ENCODE measurements at places on chromosomes 11 and 22.

GRCh38 chr11:76659672-76660532, 10.6 kb downstream of the LRRC32 start:
- no peak for DNase-seq

DNA sequence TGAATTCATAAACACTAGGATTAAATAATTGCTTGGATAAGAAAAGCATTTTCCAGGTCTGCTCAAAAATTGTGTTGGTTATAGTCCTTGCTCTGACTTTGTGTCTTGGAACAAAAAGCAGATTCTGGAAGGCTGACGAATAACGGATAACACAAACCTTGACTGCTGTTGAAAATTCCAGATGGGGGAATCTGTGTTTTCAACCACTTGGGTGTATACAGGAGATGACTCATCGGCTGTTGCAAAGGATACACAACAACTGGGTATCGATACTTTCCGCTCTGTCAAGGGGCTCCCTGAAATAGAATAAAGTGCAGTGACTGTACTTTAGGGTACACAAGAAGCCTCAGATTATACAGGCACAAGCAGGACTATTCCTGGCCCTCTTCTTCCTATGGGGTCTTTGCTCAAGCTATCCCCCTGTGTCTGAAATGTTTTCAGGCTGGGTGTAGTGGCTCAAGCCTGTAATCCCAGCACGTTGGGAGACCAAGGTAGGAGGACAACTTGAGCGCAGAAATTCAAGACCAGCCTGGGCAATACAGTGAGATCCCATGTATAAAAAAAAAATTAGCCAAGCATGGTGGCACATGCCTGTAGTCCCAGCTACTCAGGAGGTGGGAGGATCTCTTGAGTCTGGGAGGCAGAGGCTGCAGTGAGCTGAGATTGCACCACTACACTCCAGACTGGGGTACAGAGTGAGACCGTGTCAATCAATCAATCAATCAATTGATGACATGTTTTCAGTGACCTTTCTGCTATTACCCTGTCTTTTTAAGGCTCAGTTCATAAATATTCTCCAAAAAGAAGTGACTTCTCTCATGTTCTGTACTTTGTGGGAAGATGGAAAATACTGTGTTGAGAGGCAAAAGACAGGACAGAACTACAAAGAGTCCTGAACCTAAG, 48.6 kb upstream of the UCP3 start:
- peak; percentile 44 for DNase-seq

- DNase-seq: no peak
These were observed 17.2 kb downstream of the OPCML start for GRCh38 chr11:133515107-133515506.

- no peak for DNase-seq
These were observed 30.6 kb downstream of the PISD start for GRCh38 chr22:31631436-31631835.

DNA sequence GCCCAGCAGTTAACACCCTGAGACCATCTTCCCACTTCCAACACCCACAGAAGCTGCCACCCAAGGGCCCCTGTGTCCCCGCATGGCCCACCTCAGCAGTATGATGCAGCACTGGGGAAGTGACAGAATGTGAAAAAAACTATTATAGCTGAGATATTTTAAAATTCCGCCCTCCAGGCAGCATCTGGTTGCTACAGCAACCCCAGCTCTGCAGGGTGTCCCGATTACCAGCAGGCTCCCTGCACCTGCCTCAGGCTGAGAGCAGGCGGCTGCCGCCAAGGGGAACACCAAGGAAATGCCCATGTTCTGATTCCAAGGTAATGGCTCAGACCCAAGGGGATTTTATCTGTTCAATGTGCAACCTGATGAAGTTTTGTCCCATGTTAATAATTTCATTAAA, 10.5 kb upstream of the TMEM121B start:
- DNase-seq: no peak

DNA sequence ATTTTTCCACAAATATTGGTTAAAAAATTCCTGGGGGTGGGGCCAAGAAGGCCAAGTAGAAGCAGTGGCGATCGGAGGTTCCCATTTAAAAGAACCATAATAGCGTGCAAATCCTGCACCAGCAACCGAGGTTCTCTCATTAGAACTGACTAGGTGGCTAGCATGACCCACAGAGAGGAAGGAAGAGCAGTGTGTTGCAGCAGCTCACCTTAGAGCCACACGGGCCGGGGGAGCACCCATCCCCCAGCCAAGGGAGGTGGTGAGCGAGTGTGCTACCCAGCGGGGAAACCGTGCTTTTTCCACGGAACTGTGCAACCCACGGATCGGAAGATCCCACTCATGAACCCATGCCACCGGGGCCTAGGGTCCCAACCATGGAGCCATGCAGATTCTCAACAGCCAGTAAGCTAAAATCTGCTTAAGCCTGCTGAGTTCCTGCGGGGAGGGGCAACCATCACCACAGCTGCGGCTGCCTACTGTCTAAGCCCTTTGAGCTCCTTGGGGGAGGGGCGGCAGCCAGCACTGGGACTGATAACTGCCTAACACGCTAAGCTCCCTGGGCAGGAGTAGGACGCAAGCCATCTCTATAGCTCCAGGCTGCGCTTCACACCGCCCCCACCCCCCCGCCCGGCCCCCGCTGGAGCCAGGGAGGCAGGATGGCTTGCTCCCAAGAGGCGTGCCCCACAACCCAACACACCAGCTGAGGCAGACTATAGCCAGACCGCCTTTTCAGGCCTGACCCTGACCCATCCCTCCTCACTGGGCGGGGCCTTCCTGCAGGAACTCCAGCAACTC, 21.0 kb upstream of the HTATIP2 start:
- no peak for DNase-seq

- no peak for DNase-seq
These were observed 26.3 kb downstream of the APLP2 start for GRCh38 chr11:130096042-130096441.

DNA sequence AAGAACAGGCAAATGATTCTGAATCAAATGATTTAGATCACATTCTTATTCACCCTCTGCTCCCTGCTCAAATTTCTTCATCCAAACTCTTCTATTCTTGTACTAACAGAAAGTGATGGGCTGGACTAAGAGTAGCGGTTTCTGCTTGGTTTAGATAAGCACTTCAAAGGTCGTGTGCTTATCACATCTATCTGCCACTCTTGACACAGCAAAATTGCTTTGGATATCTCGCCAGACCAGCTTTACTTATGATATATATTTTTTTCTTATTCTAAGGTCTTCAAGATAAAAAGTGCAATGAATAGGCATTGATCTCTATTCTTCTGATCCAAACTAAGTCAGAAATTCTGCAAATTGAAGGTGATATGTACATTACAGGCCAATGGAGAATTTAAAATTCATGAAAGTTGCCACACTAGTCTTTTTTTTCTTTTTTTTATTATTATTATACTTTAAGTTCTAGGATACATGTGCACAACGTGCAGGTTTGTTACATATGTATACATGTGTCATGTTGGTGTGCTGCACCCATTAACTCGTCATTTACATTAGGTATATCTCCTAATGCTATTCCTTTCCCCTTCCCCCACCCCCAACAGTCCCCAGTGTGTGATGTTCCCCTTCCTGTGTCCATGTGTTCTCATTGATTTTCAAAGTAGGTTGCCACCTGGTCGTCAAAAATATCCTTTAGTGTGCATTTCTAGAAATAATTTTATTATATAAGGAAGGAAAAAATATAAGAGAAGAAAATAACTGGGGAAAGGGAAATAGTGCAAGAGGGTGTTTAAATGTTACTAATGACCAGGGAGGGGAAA, 1941.0 kb upstream of the RAG2 start:
- no peak for DNase-seq

DNA sequence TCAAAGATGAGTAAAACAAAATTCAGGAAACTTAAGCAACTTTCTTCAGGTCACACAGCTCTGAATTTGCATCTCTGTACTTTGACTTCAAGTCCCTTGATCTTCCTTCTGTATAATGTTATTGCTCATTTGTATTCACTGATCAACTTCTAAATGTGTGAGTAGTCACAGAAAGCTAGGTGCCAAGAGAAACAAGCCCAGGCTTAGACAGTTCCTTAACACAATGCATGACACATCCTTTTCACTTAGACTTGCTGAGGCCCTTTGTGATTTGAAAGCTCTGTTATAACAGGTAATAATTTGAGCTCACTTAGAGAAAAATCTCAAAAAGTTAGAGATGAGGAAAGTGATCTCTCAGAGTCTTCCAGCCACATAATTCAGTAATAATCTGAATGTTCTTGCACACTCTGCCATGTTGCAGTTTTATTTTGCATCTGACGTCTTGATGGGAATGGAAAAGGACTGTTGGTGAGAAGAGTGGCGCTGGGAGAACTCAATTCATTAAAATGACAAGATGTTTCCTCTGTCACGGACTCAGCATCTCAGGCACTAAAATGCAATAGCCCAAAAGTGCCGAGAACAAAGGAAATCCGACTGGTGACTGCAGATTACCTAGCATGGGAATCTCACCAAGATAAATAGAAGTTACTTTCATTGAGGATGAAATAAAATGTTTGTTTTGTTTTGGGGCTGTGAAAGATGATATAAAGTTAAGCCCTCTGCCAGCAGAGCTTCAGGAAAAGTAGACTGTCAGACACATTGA, 665.3 kb downstream of the OPCML start:
- DNase-seq: peak; percentile 32

DNA sequence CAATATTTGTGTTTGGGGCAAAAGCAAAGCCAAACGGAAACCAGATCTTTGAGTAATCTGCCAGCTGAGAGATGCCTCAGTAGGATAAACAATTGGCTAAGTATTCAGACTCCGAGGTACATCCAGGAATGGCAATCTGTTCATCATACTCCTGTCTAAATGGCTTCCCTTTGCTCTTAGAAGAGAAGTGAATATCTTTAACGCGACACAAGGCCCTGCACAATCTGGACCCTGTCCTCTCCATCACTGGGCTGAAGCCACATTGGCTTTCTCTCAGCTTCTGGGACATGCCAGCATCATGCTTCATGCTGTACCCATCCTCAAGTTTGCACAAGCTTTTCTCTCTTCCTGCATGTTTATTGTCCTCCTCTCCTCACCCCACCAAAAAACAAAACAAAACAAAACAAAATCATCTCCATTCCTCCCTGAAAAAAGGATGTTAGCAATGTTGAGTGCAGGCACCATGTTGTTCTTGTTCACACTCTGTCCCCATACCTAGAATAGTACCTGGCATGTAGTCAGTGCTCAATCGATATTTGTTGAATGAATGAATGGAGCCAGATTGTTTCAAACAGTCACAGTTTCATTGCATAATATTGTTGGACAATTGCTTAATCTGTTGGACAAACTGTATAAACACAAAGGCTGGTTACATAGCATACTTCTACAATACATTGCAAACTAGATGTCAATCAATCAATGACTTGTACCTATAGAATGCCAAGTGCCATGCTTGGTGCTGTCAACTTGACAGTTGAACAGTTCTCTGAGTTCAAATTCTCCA, 38.2 kb upstream of the SESN3 start:
- DNase-seq: no peak

DNA sequence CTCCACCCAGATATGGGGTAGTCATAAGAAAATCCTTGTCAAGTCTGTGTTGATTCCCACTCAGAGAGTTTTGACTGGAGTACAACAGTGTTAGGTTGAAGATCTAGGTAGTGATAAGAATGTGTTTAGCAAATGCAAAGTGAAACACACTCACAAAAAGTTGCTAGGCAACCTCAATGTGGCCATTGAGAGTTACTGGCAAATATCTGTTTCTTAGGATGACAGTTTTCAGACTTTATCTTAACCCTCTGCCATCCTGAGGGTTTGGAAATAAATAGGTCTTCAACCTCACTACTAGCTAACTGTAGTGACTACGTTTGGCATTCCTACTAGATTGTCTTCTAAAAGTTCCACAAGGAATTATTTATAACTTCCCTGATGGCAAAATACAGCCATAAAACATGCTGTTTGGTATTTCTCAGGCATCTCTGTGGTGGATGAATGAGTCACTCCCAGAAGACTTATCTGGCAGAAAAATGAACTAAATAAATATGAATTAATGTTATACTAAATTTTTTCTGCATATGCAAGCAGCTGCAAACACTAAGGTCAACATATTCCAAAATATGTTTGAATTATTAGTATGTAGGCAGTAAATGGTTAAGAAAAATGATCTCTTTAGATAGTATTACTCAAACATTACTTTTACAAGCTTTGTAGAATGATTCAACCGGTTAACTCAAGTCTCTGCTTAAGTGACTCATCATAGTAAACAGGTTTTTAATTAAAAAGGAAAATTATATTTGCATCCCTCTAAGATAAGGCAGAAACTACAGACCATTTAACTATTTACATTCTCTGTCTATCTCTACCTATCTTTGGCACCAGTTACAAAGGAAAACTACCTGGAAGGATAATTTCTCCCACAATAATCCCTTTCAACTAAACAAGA, 17.1 kb upstream of the SYTL2 start:
- peak; percentile 98 for DNase-seq

GRCh38 chr22:24763872-24764485, 10.5 kb downstream of the PIWIL3 start:
- DNase-seq: no peak

DNA sequence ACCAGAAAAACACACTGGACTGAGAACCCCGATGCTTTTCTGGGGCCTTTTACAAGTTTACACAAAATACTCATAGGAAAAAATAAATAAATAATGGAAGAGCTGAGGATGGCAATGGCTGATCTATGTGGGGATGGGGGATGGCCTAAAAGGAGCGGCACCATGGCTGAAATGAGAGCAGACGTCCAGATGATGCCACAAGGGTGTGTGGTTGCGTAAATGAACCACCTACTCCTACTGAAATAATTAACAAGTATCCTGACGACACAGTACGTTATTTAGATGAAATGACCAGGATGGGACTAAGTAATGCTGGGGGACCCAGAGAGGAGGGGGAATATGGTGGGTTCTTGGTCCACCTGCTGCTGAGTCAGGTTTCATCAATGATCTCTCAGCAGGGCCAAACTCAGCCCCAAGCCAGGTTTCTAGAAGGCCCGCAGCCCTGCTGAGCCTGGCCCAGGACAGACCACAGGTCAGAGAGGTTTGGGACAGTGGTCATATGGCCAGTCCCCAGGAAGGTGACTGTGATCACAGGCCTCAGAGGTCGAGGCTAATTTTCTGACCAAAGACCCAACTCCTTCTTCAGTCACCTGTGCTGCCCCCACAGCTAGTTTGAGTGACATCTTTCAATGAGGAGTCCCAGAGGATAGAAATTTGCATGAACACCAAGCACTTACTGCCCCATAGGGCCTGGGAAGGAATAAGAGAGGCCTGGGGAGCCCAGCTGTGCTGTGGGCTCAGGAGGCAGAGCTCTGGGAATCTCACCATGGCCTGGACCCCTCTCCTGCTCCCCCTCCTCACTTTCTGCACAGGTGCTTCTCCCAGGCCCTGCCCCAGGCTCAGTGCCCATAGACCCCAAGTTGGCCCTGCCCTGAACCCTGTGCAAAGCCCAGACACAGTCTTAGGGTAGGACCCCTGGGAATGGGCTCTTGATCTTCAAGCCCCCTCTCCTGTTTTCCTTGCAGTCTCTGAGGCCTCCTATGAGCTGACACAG, 76.3 kb upstream of the IGLL5 start:
- no peak for DNase-seq

- DNase-seq: peak; percentile 11
These were observed 4.6 kb upstream of the ACER3 start for GRCh38 chr11:76856106-76856505.
